ELF-1 (cell line): ENCODE measurements at places on chromosomes 5 and 9.
A peak's percentile ranks its signal among the peaks of the same experiment; 100 is the strongest.

DNA sequence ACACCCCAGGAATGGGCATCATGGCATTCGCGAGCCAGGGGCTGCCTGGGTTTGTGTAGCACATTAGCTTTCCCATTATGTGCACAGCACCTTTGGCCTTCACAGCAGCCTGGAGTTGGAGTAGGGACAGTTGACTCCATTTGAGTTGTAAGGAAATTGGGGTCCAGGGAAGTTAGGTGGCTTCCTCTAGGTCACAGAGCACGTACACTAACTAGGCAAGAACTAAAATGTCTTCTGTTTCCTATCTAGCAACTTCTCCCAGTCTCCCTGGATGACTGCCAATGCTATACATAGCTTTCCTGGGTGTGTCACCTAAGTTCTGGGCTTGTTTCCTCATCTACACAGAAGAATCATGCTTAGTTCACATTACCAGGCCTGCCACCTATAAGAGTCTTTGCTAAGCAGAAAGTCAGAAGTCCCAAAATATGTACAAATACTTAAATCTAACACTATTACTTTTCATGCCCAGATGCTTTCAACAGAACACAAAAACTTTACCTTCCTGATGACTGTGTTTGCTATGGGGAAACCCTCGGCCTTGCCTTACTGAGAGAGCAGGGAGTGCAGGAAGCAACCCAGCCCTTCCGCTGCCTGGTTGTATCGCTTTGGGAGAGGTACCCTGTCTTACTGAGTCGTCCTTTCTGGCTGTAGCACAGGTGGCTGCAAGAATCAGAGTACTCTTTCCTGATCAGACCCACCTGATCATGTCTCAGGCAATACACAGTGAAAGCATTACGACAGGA lies 12.0 kb downstream of the MACROH2A1 start:
- no peak for DNase-seq

GRCh38 chr5:83639911-83640310 lies 80.7 kb downstream of the HAPLN1 start:
- DNase-seq = no peak

DNA sequence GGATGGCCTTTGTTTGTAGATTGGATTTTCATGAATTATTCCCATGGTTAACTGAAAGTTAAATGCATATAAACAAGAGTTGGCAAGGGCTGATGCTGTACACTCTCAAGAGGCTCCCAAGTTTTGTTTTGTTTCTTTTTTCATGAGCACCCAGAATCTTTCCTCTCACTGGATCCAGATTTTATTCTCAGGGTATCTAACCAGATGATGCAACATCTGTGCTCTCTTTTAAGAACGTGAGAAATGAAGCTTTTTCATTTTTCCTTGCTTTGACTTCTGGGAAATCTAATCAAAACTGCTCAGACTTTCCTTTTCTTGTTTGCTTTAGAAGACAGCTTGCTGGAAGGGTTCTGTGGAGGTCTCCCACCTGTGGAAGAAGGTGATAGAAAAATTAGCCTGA lies 142.7 kb upstream of the SLC12A2 start:
- DNase-seq = no peak

- peak; percentile 88 for DNase-seq
Observed at GRCh38 chr9:124309667-124310084, 51.9 kb downstream of the NEK6 start.

DNA sequence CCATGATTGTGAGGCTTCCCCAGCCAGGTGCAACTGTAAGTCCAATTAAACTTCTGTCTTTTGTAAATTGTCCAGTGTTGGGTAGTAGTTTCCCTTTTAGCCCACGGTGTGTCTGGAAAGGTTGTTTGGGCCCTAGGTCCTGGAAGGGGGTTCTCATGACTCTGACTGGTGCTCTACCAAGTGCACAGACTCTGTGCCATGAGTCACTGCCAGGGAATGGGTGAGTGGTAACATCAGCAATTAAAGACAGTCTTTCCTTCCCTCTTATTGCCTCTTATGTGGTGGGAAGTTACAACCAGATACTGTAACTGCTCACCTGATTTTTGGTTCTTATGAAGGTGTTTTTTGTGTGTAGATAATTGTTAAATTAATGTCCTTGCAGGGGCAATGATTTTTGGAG lies 141.2 kb downstream of the PRDM9 start:
- no peak for DNase-seq

DNA sequence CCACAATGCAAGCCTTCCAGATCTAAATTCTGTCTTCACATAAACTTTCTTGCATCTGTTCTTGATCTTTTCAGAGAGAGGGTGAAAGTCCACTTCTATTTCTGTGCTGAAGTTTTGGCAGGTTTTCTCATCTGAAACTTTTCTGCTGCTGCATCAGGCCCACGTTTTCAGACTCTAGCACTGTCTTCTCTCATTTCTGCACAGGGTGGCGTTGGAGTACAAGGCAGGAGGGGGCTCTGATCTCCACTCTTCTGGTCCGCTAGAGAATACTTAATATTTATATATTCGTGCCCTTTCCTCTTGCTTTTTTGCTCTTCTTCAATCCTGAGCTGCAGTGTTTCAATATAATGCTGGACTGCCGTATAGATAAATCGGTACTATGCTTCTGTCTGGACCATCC lies 204.0 kb upstream of the PRDM9 start:
- DNase-seq = no peak

- no peak for DNase-seq
Observed at GRCh38 chr9:129042016-129042415, 5.6 kb downstream of the MIGA2 start.

DNA sequence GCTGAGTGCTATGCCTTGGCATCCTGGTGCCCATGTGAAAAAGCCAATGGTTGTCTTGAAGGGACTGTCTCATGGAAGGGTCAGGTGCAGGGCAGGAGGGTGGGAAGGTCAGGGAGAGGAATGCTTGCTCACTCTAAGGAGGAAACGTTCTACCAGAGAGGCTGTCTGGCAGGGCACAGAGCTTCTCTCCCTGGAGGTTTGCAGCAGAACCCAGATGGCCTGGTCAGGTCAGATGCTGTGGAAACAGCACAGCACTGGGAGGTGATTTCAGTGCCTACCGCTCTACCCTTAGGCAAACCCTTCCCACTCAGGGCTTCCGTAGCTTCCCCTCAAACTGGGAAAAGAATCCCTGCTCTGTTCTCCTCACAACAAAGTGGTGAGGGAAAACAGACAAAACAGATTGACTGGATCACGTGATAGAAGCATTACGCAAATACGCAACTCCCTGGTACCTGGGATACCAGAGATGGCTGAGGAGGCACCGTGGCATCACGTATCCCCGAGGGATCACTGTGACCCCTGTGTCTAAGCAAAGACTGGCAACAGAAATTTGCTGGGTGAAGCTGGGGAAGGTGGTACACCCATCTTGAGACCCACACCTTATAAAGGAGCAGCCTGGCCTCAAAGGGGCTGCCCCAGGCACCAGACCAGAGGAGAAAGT lies 3.9 kb upstream of the MGAT1 start:
- DNase-seq = no peak

- peak; percentile 13 for DNase-seq
Observed at GRCh38 chr9:23820451-23821374, 5.3 kb downstream of the ELAVL2 start.

DNA sequence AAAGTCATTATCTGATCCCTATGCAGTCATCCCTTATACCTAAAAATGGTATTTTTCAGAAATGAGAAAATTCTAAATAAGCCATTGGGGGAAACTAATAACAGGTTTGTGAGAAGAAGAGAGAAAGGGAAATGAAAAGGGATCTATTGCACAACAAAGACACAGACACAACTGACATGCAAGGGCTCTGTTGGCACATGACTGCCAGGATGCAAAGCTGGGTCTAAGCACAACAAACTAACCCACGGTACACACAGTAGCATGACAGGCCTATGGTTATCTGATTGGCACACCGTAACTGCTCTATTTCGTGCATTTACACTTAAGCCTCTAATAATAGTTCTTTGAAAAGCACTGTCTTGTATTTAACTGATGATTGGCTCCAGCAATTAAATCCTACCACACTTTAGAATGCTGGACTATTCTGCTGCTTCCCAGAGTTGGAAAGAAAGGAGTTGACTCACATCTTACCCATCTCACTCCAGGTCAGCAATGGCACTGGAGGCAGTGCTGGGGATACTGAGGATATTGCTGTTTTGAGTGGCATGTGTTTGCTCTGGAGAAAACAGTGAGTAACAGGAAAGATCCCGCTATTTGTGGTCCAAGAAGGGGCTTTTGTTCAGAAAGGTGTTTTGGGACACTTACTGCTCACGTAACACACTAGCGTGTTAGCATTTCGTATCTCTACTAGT lies 328.3 kb downstream of the GLIS3 start:
- DNase-seq = no peak

DNA sequence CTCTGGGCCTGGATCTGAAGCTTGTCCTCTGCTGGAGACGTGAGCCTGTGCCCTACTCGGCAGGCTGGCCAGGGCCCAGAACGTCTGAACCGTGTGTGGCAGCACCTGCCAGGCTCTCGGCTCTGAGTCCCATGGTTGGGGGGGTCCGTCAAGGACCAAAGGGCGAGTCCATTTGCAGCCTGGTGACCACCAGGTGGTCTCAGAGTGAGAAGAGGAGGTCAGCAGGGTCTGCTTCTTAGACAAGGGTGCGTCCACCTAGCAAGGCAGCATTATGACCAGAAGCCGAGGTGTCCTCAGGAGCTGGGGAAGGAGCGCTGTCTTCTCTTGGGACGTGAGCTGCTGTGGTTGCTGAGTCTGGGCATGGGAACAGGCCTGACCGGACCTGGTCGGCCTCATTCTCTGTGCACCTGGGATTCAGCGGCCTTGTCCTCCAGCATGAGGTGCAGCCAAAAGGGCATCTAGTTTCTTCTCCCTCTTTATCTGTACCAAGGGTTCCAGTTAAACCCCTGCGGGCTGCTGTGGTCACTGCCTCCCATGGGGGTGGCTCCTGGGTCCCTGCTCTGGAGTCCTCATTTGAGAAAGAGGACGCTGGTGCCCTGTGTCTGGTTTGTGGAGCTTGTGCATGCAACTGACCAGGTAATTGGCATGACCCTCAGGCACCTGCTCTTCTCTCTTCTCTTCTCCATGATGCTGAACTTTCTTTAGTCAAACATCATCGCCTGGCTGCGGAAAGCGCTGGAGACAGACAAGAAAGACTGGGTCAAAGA lies 14.4 kb downstream of the EXOC3 start:
- no peak for DNase-seq

GRCh38 chr5:130762031-130762430 lies 403.0 kb downstream of the HINT1 start:
- no peak for DNase-seq

DNA sequence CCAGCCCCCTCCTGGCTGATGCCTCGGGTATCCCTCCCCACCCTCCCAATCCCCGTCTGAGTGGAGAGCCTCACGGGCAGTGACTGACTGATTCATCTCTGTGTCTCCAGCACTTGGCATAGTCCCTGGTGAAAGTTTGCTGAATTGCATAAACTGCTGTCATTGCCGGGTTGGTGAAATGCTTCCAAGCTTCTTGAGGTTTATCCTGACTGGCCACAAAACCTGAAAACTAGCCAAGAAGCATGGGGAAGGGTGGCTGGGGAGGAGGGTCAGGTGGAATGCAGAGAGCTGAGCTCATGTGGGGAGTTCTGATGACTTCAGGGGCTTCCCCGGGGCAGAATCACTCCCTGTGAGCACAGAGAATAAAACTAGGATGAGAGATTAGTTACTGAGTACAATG lies 56.9 kb upstream of the GGTA1 start:
- no peak for DNase-seq

GRCh38 chr9:113614843-113615648 lies 151.5 kb downstream of the RGS3 start:
- no peak for DNase-seq

GRCh38 chr5:38871790-38872551 lies 26.2 kb downstream of the OSMR start:
- no peak for DNase-seq

- DNase-seq = no peak
Observed at GRCh38 chr9:130193531-130194377, 21.6 kb downstream of the NCS1 start.

DNA sequence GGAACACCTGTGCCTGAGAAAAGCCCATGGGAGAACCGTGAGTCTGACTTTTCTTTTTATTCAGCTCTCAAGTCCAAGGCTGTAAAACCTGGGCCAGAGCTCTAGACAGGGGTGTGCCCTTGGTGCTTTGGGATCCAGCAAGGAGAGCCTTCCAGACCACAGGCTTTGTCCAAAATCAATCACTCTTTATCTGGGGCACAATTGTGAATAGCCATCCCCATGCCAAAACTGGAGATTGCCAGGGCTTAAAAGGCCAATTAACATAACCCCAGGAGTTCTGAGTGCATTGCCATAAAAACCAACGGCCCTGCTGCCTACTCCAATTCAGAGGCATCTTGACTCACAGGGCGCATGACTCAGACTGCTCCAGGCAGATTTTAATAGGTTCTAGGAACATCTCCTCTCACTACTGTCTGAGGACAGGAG lies 391.8 kb downstream of the ARHGEF28 start:
- DNase-seq = peak; percentile 80

- DNase-seq = peak; percentile 71
Observed at GRCh38 chr9:33157960-33158842, 8.9 kb downstream of the B4GALT1 start.

GRCh38 chr5:154371687-154372086 lies 74.1 kb upstream of the SAP30L start:
- no peak for DNase-seq

- no peak for DNase-seq
Observed at GRCh38 chr5:109644829-109645228, 44.9 kb upstream of the MAN2A1 start.

DNA sequence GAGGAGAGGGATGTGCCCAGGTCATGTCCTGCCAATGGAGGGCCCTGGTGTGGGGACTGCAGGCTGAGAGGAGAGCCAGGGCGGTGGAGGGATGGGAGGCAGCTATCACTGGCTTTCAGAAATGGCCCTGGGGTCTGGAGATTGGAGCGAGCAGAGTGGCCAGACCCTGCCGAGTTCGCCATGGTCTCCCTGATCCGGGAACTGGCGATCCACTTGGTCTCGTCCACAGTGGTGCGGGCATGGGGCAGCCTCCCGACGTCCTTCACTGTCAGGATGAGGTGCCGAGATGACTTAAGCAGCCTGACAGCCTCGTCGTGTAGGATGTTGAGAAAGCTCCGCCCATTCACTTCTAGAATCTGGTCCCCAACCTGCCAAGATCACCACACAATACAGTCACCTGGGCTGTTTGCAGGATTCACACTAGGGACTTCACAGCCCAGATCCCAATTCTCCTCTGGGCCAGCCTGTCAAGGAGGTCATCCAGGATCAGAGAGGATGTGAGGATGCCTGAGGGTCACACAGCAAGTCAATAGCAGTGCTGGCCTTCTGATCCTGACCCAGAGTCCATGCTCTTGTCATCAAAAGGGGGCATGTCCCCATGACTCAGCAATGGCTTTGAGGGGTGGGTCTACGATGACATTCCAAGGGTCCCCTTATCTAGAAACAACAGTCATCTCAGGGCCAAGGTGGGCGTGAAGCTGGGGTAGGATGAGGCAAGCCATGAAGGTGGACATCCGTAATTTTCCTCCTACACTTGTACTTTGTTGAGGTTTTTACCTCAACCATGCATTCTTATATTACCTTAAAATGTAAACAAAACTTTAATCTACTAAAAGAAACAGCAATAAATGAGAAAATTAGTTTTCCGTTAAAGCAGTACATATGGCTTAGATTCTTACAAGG lies 38.5 kb upstream of the AKNA start:
- DNase-seq = no peak

DNA sequence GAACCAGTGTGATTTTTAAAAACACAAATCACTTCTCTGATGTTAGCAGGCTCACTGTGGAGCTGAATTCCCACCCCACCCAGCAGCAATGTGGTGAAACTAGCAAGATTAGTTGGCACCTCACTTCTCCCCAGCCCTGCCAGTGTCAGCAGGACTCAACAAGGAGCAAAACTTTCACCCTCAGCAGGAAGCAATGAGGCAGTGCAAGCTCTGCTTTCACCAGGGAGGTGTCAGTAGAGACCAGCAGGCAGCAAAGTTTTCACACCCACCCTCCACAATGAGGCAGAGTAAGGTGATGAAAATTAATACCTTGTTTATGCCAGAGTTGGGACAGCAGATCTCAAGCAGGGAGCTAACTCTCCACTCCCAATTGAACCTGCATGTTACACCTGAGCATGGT lies 565.0 kb downstream of the CETN3 start:
- DNase-seq = peak; percentile 22
